ENCODE measurements at places on chromosomes 11 and 22. TPM values are rescaled to one million over a fixed set of nuclear protein-coding genes. Genes with fewer than 3 reads are reported as not detected.
A peak's percentile ranks its signal among the peaks of the same experiment; 100 is the strongest.

- peak; percentile 46 for DNase-seq
Observed at GRCh38 chr11:40280159-40281051, 1179.0 kb downstream of the LRRC4C start.

GRCh38 chr11:75439495-75440120 is 6.6 kb upstream of the KLHL35 start:
- no peak for DNase-seq

DNA sequence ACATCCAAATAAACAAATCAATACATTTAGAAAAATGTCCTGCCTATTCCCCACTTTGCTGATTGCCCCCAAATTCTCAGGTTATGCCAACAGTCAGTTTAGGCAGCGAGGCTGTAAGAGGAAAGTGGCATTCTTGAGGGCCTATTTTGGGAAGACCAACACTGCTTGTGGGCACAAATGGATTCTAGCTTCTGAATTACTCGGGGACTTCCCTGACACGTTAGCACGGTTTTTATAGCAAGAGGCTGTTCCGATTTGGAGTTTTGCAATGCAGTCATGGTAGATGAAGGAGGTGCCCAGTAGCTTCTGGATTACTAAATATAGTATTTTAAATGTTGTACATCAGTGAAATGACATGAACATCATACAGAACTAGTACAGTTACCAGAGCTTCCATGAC is 13.1 kb downstream of the RCN1 start:
- no peak for DNase-seq

OR5B21 gene
- not detected for polyA plus RNA-seq

DNA sequence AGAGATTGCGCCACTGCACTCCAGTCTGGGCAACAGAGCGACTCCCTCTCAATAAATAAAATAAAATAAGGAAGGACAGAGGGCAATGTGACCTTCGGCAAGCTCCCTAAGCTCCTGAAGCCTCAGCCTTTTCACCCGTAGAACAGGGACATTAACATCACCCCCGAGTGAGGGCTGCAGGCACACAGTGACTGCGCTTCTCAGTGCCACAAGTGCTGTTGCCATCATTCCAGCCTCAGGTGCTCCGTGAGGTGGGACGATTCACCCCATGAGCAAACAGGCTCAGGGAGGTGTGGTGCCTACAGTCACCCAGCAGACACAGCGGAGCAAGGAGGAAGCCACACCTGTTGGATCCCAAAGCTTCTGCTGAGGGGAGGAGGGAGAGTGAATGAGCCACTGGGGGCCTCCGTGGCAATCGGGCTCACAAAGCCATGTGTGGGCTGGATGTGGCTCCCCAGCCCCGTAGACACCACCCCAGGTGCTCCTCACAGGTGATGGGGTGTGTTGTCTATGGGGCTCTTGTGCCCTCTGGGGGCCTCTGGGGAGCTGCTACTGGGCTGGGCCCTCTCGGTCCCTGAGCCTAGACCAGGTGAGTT is 9.1 kb upstream of the TCF20 start:
- no peak for DNase-seq

- DNase-seq: no peak
Observed at GRCh38 chr22:39244496-39245129, at the start of gene PDGFB. Gene PDGFB (minus strand): TSS chr22:39244982. CDS start chr22:39243963, 1,019 bp downstream.

DNA sequence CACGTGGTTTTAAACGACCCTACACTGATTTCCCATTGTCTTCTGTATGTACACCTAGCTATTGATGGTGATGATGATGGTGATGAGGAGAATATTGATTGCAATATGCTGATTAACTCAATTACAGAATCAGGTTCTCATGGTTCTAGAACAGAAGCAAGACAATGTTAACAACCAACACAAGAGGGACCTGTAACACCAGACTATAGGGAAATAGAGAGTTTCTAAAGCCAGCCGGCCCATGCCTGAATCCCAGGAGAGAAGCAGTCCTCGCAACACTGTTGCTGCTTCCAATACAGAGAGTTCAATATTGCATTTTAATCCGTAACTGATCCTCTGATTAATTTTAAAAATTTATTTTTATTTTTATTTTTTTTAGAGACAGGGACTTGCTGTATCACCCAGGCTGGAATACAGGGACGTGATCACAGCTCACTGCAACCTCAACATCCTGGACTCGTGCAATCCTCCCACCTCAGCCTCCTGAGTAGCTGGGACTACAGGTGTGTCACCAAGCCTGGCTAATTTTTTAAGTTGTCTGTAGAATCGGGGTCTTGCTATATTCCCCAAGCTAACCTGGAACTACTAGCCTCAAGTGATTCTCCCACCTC is 22.2 kb upstream of the UBASH3B start:
- peak; percentile 41 for DNase-seq

DNA sequence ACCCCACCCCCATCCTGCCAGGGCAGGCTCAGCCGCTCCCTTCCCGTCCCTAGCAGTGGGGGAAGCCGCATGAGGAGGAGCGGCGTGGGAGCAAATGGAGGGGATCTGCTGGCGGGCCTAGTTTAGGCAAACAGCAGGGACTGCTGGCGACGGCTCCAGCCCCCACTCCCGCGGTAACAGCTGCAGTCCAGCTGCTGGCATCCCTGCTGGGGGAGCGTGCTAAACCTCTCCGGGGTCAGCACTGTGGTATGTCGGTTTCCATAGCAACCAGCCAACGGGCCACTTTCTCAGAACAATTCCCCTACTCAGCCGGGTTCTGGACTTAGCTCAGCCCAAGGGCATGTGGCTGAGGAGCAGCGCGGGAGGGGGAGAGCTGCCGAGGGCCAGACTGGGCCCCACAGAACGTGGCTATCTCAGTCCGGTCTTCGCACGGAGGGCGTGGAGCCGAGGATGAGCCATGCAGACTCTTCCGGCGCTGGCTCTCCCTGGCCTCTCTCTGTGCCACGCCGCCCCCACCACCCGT is 98.8 kb downstream of the PKNOX2 start:
- DNase-seq: peak; percentile 89

DNA sequence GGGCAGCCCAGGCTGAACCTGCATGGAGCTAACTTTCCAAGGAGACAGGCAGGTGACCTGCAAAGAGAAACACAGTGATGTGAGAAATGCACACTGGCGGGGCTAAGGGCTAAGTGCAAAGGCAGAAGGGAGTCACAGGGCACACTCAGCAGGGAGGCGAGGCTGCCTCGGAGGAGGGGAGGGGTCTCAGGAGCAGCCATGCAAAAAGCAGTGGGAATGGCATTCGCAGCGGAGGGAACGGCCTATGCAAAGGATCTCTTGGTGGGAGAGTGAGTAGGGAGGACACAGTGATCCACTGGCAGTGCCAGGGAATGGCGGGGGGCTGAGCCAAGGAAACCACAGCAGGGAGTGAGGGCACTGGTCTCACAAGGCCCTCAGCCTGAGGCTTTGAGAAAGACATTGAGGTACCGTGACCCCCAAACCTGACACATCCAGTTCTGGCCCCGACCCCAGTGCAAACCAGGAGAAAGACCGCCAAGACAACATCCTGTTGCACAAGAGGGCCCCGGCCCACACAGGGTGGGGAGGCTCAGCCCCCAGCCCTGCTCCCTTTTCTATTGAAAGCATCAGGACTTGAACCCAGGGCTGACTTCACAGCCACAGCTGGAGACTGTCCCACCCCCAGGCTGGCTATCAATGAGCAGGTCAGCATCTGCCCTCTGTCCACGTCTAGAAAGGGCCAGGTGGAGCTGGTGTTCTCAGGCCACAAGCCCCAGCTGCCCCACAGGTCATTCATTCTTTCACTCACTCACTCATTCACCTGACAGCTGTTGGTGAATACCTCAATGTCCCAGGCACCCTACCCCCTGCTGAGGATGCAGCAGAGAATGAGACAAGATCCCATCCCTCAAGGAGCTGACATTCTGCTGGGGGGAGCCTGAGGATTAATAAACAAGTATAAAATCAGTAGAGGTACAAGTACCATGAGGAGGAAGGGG is 50.7 kb downstream of the IGLL1 start:
- DNase-seq: no peak

All from muscle of arm (tissue), 14 donors.